ENCODE measurements at places on chromosomes 13 and 19.

- DNase-seq: no peak
Observed at GRCh38 chr13:73072239-73072900, 13.6 kb downstream of the KLF5 start.

DNA sequence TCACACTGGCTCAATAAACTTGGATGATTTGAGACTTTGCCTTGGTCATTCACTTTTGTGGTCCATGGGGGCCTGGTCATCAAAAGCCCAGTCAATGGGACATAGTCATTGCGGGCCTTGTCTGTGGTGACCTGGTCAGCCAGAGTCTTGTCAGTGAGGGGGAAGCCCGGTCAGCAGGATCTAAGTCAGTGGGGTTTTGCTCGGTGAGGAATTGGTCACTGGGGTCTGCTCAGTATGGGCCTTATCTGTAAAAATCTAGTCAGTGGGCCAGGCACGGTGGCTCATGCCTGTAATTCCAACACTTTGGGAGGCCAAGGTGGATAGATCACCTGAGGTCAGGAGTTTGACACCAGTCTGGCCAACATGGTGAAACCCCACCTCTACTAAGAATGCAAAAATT, 63.7 kb upstream of the TPM4 start:
- DNase-seq: no peak

- DNase-seq: no peak
Observed at GRCh38 chr19:18737954-18738351, 53.2 kb downstream of the COMP start.

- DNase-seq: no peak
Observed at GRCh38 chr13:36875431-36875830, 44.6 kb downstream of the SMAD9 start.

DNA sequence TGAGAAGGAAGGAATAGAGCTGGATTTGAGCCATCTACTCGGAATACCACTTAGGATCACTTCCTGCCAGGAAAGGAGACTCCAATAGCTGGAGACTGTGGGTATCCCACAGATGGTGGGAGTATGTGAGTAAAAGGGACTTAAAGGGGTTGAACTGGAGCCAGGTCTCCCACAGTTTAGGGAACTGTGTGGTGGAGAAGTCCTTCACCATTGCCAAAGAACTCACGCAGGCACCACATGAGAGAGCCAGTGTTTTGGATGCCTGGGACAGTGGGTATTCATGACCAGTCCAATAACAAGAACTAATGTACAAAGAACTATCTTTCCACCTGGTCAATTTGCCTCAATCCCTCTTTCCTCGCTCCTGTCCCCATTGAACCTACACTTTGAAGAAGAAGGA, 24.4 kb upstream of the MYCBP2 start:
- DNase-seq: no peak

DNA sequence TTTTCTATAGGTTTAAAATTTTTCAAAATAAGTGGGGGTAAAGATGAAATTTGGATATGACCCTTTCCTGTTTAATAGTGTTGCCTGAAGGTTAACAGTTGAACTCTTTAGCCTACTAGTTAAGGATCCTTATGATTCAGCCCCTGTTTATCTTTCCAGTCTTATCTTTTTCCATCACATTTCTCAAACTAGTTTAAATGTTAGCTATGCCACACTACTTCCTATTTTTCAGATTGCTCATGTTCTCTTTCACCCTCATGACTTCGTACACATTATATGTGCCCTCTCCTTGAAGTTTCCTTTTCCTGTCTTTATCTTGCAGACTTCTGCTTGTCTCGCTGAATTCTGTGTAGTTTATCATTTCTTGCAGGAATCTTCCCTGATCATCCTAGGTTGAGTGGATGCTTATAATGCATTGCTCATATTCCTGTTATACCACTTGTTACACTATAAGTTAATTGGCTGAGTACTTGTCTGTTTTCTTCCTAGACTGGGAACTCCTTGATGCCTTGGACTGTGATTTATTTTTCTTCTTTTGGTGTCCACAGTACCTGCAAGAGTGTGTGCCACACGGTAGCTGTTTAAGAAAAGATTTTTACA, 86.7 kb downstream of the FNDC3A start:
- no peak for DNase-seq

DNA sequence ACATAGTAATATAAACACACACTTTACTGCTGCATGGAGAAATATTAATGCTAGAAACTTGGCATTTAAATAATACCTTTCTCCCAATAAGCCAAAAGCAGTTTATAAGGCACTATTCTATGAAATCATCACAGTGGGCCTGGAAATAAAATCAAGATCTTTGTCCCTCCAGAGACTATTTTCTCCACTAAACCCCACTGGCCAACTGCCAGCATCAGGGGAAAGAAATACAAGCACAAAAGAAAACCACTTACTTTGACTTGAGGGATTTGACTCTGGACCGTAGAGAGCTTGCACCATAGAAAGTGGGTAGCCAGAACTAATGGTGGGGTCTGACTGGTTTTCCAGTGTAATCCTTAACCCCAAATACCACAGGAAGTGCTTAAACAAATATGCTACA, 71.9 kb downstream of the DCLK1 start:
- DNase-seq: no peak

- DNase-seq: no peak
Observed at GRCh38 chr13:43257765-43258164, 234.4 kb downstream of the DNAJC15 start.

DNA sequence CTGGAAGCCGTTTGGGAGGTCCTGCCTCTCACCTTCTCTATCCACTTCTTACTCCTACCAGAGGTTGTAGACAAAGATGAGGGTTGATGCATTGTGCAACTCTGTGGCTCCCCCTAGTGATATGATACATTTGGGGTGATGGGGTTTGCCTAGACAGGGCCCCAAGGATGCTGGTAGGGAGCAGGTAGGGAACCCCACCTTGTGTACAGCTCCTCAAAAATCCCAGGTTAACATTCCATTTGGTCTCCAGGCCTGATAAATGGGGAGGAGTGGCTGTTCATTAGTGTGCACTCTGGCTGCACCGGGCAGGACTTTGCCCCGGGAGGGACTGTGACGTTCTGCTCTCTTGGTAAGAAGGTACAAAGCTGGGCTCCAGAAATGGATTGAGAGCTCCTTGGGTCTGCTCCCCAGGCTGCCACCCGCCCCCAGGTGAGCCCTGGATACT, 19.2 kb downstream of the SIGLEC8 start:
- DNase-seq: no peak

DNA sequence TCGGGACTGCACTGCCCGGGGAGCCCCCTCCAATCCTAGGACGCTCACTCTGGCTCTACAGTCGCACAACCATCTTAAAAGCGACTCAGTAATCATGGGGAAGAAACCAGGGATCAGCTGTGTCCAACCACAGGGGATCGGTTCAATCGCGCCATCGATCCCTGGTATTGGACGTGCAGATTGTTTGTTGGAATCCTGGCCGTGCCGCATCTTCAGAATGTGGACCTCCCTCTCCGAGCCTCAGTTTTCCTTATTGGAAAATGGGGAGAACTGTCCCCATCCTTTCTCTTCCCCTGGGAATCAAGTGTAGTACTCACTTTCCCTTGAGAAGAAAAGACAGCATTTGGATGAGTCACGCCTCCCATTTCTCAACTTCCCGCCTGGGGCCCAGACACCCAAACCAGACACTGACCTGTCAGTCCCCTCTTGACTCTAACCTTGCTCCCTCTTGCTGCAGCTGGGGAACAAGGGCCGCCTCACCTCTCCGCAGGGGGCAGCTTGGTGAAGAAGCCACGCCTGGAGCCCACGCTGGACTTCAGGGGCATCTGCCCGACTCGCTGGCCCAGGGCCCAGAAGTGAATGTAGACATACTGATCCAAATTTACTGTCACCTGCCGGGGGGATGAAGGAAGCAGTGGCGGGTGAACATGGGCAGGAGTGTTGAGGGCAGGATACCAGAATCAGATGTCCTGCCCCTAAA, 17.6 kb downstream of the EMP3 start:
- DNase-seq: no peak

GRCh38 chr19:35095667-35096368, 19.8 kb upstream of the FXYD3 start:
- no peak for DNase-seq

DNA sequence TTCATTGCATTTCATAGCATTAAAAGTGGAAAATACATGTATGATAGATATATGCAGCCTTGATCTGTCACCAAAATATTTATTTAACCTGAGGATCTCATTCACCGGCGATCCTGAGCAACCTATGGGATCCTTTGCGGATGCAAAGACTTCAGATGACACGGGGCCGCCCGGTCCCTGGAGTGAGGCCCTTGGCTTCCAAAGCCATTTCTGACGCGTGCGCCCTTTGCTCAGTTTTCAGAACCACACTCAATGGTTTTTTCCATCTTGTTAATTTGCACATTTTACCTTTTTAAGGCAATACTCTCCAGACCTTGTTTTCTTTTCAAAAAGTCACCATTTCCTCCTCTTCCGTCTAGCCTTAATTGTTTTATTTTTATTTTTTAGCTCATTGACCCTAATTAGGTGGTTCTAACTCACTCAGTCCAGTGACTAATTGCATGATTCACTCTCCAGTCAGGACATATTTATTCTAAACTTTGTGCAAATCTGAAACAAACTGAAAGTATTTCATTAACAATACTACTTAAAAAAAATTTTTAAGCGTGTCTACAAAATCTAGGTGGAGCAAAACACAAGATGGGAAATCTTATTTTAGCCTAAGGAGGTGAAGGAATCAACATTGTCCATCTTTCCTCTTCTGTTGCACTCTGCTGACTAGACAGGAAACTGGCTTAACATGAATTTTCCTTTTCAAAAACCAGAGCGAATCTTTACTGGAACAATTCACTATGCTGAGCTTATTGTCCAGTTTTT, 47.9 kb downstream of the COL4A1 start:
- DNase-seq: no peak

GRCh38 chr19:41023193-41023592, 32.1 kb downstream of the CYP2B6 start:
- no peak for DNase-seq

DNA sequence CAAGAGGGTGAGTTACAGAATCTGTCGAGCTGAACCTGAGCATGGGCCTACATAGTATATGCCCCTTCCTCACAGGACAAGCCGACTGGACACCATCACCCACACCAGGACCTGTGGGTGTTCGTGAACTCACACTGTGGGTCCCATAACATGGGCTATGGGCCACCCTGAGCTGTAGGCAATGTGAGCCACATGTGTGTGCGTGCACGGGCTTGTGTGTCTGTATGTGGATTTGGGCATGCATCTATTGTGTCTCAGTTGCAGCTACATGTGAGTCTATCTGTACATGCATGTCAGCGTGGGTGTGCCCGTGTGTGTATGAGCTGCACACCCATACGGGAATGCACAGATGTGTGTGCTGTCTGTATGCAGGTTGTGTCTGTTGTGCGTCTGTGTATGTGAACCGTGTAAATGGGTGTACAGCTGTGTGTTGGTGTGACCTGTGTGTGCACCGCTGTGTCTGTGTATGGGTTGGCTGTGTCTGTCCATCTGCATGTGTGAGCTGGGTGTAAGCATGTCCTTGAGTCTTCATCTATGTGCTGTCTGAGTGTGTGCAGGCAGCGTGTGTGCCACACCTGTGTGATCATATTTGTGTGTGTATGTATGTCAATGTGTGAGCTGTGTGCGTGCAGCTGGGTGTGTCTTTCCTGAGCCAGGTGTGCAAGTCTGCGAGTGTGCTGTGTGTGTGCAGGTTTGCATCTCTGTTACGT, 1.7 kb downstream of the NOTCH3 start:
- DNase-seq: no peak

- DNase-seq: no peak
Observed at GRCh38 chr13:97341135-97341534, 92.8 kb upstream of the RAP2A start.

GRCh38 chr13:23684647-23685046, 114.4 kb downstream of the TNFRSF19 start:
- DNase-seq: no peak

DNA sequence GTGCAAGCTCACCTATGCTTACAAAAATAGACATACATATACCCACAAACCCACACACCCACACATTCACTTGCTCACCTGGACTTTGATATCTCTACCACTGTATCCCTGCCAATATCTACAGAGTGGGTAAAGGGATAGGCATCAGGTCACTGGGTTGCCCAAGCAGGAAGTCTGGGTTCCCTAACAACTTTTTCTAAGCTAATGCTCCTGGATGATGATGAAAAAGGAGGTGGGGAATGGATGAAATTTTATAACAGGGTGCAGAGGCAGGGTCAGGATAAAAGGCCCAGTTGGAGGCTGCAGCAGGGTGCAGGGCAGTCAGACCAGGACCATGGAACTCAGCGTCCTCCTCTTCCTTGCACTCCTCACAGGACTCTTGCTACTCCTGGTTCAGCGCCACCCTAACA, at the start of gene CYP2B6:
TSS of gene CYP2B6 (plus strand) at position 311 of the 410 bp plus-strand sequence. CDS start at position 335, 24 bp downstream.
- DNase-seq: no peak

DNA sequence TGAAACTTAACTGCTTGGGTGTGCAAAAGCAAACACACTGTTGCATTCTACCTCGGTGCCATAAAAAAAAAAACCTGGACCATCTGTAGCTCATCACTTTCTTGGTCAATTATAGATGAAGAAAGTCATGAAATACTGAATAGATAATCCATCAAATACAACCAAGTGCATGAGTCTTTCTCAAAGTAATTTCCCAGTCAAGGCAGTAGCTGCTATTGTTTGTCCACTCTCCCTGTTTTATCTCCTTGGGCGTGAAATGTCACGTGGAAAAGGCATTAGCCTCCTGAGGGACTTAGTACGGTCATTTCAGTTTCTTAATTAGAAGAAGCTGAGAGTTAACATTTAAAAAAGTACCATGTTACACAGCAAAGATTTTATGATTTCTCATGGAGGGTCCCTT, 1697.9 kb downstream of the PCDH9 start:
- no peak for DNase-seq

DNA sequence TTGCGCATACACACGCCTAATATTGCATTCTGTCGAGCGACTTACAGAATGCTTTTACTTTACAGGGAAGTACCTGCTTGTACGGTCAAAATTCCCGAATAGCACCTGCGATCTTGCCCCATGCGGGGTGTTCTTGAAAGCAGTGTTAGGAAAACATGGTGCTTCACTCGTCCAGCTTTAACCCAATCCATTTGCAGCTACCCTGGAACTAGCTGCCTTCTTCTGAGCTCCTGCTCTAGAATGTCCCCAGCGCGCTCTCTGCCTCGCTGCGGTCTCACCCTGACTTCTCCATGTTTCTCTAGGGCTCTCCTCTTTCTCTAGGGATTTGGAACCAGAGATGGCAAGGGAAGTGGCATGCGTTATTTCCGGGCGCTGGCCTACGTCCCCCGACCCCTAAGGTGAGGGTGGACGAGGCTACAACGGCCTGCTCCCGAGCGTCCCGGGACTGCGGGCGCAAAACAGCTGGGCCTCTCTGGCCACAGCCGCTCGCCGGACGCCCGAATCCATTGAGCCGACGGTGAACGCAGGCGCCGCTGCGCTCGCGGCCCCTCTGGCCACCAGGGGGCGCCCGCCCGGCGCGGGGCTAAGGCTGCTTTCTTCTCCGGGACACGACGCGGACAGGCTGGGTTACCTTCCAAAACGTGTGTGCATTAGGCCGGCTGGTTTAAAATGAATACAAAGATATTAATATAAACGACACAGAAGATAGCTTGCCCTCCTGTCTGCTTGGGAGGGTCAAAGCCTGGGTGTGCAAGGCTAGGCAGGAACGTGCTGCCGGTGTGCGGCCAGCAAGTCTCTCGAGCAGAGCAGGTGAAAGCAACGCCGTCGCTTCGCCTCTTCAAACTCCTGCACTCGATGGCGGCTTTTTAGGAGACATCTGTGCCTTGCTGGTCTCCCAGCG, 1.8 kb upstream of the SPRY2 start:
- peak; percentile 46 for DNase-seq

- no peak for DNase-seq
Observed at GRCh38 chr13:39952249-39953233, 297.1 kb downstream of the COG6 start.

- no peak for DNase-seq
Observed at GRCh38 chr19:6866741-6867151, 20.6 kb upstream of the ADGRE1 start.

GRCh38 chr13:112065521-112065866, 1.5 kb upstream of the SOX1 start:
- DNase-seq: no peak

Data from activated CD4-positive, alpha-beta T cell treated with anti-CD3 and anti-CD28 coated beads for 24 hours (primary cell).